ENCODE measurements at places on chromosomes 3 and 15.

DNA sequence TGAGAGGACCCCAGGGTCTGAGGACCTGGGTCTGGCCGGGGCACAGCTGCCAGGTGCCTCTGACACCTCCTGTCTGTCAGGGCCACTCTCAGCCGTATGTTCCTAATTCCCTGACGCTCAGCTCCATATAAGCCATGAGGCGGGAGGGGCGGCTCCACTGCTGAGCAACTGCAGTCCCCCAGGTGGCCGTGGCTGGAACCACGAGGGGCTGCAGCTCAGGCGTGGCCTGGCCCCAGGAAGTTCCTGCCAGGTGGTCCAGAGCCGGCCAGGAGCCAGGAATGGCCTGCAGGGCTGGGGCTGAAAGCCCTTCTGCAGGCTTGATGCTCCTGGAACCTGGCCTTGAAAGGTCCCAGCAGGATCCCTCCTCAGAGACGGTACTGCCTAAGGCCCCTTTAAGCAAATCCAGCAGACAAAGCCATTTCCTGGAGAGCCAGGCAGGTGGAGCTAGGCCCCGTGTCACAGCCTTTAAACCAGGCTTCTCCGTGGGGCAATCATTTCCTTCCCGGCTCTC, 118.0 kb downstream of the CHSY1 start:
- no peak for DNase-seq

DNA sequence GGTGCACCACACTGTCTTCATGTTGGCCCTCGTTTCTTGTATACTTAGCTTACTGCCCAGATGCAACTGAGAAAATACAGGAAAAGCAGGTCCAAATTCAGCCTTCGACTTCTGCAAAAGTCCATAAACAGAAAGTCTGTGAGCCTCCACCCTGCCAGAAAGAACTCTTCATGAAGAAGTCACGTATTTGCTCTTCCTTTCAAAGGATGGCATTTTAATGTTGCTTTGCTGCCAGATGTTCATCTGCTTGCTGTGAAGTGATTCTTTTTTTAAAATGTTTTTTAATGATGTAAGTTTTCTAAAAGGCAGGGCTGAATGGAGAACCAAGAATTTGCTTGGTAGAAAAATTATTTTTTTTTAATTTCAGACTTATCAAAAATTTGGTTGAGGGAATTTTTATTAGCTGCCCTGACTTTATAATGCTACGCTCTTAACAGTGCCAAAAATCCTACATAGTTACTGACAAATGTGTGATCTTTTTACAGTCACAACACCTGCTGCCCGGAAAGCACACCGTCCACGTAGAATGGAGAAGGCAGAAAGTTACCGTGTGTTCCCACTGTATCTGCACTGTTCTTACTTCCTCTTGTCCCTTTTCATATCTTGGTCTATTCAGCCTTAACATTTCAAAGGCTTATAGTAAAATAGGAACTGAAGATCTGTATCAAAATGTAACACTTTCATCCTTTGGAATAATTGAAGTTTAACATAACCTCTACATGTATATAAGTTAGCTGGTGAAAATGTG, 136.3 kb downstream of the LRRC28 start:
- DNase-seq, result no peak

DNA sequence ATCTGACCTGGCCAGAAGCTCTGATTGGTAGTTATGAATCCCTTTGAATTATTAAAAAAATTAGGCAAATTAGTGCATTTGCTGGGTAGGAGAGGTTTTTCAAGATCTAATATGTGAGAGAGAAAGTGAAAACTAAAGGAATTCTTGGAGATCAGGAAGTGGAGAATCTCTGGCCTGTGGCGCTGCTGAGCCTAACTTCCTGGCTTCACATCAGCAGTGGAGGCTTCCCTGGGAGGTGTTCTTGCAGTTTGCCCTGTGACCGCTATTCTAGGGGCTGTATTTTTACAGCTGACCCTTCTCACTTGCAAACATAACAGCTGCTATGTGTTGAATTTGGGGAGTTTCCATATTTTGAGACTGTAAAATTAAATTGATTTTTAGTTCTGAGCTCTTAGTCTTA, 166.4 kb downstream of the ATG7 start:
- DNase-seq, result no peak

GRCh38 chr3:69715204-69715603, 24.1 kb upstream of the MITF start:
- DNase-seq, result no peak

DNA sequence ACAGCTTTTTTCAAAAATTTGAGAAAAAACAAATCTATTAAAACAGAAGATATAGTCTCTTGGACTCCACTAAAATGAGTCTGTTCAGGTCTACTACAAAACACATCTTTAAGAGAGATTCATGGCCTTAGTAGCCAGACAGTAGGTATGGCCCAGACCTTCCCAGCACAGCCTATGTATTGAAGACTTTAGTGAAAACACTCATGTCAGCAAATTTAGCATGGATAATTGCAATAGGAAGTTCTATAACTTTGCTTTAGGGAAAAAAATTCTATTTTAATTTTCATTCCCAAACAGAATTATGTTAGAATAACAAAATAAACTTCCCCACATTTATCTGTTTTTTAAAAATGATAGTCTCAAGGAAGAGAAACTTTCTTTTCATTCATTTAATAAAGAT, 976.6 kb downstream of the FHIT start:
- DNase-seq, result no peak

GRCh38 chr15:91032919-91033803, 10.8 kb upstream of the VPS33B start:
- DNase-seq, result no peak

GRCh38 chr3:20945892-20946291, 759.9 kb upstream of the SGO1 start:
- no peak for DNase-seq

GRCh38 chr3:42654331-42655201, 1.1 kb downstream of the ZBTB47 start:
- DNase-seq, result peak; percentile 60

- DNase-seq, result no peak
Measured at GRCh38 chr15:34876640-34877039, 81.3 kb upstream of the ACTC1 start.

DNA sequence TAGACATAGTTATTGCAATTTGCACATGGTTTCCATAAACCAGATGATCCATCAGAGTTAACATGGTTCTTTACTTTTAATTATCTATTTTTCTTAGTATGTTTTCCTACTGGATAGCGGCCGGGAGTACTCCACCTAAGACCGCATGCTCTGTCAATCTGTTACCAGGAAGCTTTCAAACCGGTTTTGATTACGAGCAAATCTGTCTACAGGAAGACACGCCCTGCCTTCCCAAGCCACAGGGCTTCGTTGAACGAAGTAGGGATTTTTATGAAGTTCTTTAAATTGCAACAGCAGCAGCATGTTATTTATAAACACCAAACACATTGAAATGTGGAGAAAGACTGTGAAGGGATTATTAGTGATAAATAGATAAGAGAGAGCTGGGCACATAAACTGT, 283.3 kb upstream of the ROBO2 start:
- no peak for DNase-seq

DNA sequence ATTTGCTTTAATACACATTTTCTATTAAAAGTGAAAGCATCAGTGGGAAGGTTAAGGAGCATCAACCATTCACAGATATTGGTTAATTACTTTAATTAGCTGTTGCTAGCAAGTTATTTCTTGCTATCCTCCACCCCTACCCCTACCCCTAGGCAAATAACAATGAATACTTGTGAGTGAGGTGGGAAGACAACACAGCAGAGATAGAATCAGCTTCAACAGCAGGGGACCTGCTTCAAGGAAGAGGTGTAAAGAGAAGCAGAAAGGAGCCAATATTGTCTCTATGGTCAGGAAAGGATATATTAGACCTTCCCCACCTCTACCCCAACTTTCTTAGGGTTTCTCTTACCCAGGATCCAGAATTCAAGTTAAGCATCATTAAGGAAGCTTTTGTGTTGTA, 149.4 kb downstream of the SNRK start:
- DNase-seq, result no peak

- no peak for DNase-seq
Measured at GRCh38 chr15:58443308-58443707, 11.5 kb downstream of the LIPC start.

- DNase-seq, result no peak
Measured at GRCh38 chr3:62192891-62193290, 180.5 kb downstream of the FEZF2 start.

DNA sequence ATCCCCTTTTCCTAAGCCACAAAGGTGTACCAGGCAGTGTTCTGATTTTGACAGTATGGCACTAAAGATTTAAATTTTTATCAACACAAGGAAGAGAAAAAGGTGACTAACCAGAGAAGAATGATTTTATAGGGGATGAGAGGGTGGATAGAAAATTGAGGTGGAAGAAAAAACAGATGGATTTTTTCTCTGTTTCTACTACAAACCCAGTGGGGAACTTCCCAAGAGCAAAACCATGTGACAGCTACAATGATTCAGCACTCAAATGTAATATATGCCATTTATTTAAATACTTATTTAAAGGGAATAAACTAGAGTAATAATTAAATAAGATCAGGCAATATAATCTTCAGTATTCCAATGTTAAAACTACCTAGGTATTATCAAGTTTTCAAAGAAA, 11.1 kb downstream of the DCUN1D1 start:
- DNase-seq, result no peak

- DNase-seq, result no peak
Measured at GRCh38 chr15:84699538-84700191, 16.3 kb downstream of the SEC11A start.

DNA sequence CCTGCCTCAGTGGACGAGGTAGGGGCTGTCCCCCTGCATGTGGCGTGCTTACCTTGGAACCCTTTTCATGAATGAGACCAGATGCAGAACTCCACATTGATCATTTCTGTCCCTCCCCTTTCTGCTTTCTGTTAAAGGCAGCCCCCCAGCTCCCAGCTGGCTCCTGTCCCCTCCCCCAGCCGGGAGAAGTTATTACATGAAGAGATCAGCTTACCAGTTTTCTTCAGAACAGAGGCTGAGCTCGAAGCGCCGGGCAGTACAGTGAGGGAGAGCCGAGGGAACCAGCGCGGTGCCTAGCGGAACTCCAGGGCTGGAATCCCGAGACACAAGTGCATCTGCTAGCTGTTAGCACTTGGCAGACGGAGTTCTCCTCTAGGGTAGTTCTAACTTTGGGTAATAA, 263.3 kb upstream of the NR2E3 start:
- no peak for DNase-seq

- no peak for DNase-seq
Measured at GRCh38 chr3:121504618-121505017, 41.2 kb downstream of the POLQ start.

DNA sequence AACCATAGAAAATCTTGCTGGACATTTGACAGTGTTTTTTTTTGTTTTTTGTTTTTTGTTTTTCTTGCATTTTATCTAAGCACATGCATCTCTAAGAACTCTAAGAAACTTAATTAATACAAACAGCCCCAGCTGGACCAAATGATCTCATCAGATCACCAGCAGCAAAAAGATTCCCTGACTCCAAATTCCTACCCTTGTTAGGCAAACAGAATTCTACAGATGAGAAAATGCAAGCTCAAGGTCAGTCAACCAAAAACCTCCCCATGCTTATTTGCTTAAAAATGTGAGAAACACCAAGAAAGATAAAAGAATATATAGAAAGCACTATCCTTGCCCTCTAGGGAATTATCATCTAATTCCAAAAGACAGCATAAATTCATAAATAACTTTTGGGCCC, 65.4 kb downstream of the FOXP1 start:
- DNase-seq, result no peak

DNA sequence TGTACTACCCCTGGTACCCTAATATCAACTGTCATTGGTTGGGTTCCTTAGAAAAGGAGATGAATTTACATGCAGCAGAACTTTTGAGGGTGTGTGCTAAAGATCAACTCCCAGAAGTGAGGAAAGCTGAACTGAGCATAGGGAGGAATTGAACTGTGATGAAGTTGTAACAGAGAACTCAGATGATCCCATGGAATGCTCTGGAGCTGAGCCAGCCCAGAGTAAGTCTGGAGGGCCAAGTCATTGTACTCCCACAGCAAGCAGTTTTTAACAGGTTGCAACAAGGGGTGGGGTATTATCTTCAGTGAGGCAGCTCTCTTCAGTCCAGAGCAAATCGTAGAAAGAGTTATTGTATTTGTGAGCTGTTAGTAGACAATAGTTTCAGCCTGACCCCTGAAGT, 572.3 kb downstream of the PYDC2 start:
- DNase-seq, result no peak

- DNase-seq, result no peak
Measured at GRCh38 chr3:37963016-37963415, 27.6 kb upstream of the VILL start.

GRCh38 chr15:44659056-44659455, 4.4 kb downstream of the SPG11 start:
- DNase-seq, result no peak

- DNase-seq, result no peak
Measured at GRCh38 chr3:193984876-193985275, 151.1 kb upstream of the HES1 start.

DNA sequence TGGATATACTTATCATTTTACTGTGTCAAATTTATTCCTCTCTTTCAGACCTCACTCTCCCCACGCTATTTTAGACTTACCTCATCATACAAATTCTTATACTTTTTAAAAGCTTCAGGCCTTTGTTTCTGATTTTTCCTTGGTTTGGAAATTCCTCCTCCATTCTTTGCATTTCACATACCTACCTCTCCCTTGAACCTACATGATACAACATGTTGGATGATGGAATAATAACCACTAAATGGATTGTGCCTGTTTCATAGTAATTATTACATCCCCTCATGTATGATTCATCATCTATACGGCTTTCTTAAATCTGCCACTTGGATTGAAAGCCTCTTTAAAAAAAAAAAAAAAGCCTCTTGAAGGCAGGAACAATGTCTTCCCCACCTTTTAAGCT, 24.6 kb downstream of the TRIP4 start:
- DNase-seq, result no peak

DNA sequence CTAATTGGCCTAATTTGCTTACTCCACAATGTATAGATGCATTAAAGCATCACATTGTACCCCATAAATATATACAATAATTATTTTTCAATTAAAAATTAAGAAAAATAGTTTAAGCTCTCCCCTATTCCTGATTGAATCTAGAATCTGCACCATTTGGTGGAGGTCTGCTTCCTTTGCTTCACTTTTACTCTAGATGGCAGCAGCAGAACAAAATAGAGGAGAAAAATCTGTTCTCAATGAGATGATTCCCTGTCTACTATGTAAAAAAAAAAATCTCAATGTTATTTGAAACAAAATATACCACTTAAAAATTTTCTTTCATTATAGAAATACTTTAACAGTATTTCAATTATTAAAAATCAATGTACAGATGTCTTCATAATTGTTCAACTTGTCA, 109.6 kb upstream of the FXR1 start:
- DNase-seq, result no peak

- peak; percentile 84 for DNase-seq
Measured at GRCh38 chr3:126267169-126267975, 87.0 kb upstream of the ALDH1L1 start.

GRCh38 chr15:43127752-43128151, 5.6 kb upstream of the TMEM62 start:
- no peak for DNase-seq

GRCh38 chr15:49844390-49844789, 223.5 kb downstream of the DTWD1 start:
- DNase-seq, result no peak

- DNase-seq, result no peak
Measured at GRCh38 chr15:39193611-39194010, 387.3 kb upstream of the THBS1 start.

GRCh38 chr3:10601151-10601856, 95.9 kb upstream of the ATP2B2 start:
- DNase-seq, result no peak
